Lung microvascular endothelial cell (primary cell): ENCODE measurements at places on chromosomes 2 and 18.

- no peak for DNase-seq
Measured at GRCh38 chr2:137706786-137707613, 257.3 kb upstream of the HNMT start.

- no peak for DNase-seq
Measured at GRCh38 chr2:160989778-160990177, 170.4 kb upstream of the TANK start.

- peak; percentile 17 for DNase-seq
Measured at GRCh38 chr2:227325839-227326195, 766 bp downstream of the MFF start.

- no peak for DNase-seq
Measured at GRCh38 chr2:201942531-201942930, 91.1 kb upstream of the FZD7 start.

- DNase-seq, result peak; percentile 9
Measured at GRCh38 chr2:33134791-33135560, 188.2 kb downstream of the LTBP1 start.

DNA sequence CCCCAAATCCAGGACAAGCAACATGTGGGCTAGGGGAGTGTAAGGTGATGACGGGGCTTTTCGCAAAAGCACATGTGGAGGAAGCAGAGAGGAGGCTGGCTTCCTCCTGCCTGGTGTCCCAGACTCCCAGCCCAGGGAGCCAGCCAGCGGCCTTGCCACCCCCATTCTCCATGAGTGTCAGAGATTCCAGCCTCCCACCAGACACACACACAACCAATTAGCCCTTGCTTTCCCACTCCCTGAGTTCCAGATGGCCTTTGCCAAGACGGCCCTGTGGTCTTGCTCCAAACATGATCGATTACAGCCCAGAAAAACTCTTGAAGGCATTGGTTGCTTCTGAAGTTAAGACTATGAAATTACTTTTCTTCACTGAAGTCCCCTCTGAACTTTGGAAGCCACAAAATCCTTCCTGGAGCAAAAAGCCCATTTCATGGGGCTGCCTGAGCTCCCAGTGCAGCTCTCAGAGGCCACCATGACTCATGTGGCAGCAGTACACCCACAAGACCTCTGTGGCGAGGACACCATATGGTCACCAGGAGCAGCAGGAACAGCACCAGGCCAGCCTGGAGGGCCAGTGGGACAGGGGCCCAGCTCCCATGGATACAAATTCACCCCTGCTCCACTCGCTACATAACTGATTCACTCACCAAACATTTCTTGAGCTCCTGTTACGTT lies 69.1 kb upstream of the PID1 start:
- DNase-seq, result no peak

GRCh38 chr2:166372046-166372445 lies 3.7 kb downstream of the SCN9A start:
- DNase-seq, result no peak

- no peak for DNase-seq
Measured at GRCh38 chr2:96685577-96686459, 43.3 kb downstream of the FER1L5 start.
